ENCODE measurements at places on chromosomes 3 and 15.

- DNase-seq = no peak
Measured at GRCh38 chr15:32872621-32873283, 154.9 kb downstream of the GREM1 start.

- DNase-seq = no peak
Measured at GRCh38 chr15:35562641-35563040, 16.7 kb upstream of the DPH6 start.

DNA sequence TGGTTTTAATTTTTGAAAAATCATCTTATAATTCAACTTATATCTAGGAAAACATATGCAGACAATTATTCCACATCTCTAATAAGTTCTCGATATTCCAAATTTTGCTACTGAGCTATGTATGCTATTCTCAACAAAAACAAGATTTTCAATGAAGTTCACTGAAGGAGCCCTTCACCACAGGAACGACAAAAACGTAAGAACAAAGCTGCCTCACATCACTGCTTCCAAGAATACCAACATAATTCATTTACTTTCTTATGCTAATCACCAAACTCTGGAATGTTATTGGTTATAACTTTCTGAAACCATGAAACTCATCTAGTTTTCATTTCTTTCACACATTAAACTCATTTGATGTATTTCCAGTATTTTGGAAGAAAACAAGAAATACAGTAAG is 49.7 kb downstream of the GNB4 start:
- DNase-seq = no peak

GRCh38 chr3:64792445-64792844 is 104.6 kb upstream of the ADAMTS9 start:
- no peak for DNase-seq

DNA sequence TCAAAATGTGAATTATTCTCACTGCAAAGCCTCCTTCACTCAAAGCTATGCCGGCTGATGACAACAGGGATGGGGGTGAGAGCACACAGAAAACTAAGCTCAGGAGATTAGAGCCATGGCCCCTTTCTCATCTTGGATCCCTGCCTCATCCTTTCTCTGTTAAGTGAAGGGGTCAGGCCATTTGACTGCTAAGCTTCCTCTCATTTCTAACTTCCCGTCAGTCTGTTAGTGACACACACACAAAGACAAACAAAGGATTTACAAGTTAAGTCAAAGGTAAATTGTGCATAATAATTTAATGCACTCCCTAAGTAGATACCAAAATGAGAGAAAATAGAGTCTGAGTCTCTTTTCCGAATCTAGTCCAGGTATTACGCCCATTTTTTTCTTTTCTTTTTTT is 1.2 kb downstream of the SS18L2 start:
- no peak for DNase-seq

GRCh38 chr3:49716169-49716568 is 3.3 kb downstream of the AMIGO3 start:
- DNase-seq = no peak

DNA sequence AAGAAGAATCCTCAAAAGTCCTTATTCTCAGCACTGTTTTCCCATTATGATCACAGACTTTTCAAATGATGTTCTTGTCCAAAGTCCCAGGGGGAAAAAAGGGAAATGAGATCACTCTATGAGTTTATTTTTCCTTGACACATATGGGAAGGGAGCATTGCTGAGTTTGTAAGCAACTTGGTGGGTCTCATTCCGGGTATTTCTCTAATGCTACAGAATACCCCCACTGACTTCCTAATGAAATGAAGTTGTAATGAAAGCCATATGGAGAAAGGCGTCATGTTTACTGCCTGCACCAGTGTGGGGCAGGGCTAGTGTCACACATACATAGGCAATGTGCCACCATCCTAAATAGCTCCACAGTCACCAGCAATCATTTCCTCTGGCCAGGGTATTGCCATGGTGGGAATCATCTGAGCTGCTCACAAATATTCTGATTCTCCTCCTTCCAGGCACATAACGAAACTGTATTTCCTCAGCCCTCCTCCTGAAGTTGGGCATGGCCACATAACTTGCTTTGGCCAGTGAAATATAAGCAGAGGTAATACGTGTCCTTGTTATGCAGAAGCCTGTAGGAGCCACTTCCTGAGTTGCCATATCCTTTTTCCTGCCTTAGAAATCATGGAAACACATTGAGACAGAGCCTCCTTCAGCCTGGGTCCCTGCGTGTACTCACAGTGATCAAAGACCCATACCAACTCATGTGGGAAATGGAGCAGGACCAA is 41.0 kb upstream of the C15orf61 start:
- no peak for DNase-seq

DNA sequence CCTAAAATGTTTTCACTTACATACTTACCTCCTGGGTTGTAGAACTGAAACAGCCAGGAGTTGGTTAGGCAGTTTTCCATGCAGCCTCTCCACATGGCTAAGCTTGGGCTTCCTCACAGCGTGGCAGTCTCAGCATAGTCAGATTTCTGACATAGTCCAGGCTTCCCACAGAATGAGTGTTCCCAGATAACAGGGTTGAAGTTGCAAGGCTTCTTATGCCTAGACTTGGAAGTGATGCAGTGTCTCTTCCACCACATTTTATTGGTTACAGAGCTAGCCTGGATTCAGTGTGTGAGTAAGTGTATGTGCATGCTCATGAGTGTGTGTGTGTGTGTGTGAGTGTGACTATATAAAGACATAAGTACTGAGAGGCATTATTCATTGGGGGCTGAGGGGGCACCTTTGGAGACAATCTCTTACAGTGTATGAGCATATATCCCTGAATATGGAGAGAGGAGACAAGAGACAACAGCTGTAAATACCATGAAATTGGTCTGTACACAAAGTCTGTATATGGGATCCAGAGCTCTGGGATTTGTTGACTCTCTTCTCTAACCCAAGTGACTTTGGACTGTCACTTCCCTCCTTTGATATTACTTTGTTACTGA is 78.1 kb downstream of the ZNF621 start:
- no peak for DNase-seq

DNA sequence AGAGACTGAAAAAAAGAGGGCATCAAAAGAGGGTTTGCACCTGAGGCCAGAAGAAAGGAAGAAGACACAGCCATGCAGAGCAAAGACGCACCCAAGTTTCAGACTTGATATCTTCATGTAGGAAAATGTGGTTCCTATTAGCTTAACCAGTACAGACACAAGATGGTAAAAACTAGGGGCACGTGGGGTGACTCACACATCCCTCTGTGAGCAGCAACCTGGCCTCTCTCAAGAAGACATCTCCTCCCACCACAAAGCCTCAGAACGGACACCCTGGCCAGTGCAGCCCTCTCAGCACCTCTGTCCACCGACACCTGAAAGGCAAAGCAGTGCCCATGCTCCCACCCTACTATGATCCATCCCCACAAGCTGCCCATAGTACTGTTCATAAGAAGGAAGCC is 33.3 kb downstream of the GLB1 start:
- DNase-seq = no peak

DNA sequence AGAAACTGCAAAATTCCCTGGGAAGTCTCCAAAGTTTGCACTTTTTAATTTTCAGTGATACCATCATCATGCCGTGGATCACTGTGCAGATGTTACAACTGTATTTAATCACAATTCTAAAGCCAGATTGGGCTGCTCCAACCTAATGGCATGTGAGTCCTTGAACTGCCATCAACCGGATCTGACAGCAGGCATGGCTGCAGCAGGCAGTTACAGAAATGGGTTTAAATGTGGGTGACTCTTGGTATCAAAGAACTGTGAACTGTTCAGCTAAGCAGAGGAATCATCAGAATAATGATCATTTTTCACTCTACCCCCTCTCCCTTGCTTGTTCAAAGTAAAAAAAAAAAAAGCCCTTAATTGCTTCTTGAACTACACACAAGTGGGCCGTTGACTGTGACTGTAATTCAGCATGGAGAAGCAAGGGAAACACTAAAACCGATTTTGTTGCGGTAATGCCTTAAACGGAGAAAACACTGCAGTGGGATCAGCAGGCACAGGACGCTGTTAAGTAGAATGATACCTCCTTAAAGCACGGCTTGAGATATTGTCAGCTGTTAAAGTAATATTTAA is 152.4 kb downstream of the RORA start:
- no peak for DNase-seq

DNA sequence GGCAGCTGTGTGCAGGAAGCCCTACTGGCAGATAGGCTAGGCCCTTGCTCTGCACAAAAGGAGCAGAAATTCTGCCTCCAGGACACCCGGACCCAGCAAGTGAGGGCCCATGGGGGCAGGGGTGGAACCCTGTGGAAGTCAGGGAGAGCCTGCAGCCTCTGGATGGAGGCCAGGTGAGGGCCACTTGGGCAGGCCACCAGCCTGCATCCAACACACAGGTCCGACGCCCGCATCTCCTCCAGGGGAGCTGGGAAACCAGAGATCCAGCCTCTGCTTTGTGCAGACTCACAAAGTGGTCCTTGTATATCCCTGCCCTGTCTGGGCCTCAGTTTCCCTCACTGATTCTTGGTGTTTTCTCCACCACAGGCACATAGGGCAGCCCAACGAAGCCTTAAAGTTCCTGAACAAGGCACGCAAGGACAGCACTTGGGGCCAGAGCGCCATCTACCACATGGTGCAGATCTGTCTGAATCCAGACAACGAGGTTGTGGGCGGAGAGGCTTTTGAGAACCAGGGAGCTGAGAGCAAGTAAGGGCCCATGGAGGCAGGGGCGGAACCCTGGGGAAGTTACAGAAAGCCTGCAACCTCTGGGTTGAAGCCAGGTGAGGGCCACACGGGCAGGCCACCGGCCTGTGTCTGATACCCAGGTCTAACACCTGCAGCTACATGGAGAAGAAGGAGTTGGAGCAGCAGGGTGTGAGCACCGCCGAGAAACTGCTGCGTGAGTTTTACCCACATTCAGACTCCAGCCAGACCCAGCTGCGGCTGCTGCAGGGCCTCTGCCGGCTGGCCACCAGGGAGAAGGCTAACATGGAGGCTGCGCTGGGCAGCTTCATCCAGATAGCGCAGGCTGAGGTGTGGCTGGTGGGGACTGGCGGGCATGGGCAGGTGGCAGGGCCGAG is 16.6 kb downstream of the CSRNP1 start:
- DNase-seq = no peak

GRCh38 chr15:36653851-36654250 is 74.4 kb downstream of the CDIN1 start:
- DNase-seq = no peak
